ENCODE measurements at places on chromosomes 7 and 10.

DNA sequence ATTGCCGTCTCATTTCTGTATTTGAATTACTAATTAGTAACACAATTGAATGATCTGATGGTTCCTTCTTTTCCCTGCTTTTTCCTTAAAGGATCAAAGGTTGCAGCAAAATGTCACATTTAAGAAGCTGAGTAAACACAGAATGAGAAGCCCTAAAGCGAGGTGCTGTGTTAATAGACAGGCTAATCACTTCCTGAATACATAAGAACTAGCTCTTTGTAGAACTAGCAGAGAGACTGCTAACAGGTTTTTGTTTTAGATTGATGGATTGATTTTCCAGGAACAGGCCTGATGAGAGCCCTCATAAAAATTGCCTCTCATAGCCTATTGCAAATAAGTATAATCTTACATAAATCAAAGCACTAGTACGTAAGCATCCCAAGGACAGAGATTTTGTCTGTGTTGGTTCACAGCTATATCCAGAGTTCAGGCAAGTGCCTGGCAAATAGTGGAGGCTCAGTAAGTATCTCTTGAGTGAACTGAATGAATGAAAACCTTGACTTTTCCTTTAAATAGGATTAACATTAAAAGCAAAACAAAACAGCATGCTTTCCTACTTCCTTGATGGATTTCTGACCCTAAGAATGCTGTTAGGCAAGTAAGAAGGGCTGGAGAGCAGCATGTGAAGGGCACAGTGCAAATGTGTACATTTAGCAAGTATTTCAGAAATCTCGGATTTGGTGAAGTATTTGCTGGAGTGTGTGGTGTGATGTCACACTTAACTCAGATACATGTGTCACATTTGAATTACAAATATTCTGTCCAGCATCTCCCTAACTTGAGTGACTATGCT is 3.3 kb downstream of the TMEM229A start:
- DNase-seq = no peak

DNA sequence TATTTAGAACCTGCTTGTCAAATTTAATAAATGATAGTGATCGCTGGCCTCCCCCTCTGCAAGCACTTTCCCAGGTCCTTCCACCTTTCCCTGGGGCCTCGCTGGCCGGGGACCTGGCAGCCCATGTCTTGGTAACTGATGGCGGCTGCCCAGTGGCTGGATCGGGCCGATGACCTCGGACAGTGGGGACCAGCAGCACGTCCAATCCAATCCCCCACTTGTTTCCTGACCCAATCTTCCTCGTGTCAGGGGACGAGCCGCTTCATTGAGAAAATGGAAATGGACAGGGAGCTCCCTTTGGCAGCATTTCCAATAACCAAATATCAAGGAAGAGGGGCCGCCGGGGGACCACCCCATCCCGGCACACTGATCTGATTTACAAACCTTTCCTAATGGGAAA is 17.2 kb downstream of the EBF3 start:
- no peak for DNase-seq

DNA sequence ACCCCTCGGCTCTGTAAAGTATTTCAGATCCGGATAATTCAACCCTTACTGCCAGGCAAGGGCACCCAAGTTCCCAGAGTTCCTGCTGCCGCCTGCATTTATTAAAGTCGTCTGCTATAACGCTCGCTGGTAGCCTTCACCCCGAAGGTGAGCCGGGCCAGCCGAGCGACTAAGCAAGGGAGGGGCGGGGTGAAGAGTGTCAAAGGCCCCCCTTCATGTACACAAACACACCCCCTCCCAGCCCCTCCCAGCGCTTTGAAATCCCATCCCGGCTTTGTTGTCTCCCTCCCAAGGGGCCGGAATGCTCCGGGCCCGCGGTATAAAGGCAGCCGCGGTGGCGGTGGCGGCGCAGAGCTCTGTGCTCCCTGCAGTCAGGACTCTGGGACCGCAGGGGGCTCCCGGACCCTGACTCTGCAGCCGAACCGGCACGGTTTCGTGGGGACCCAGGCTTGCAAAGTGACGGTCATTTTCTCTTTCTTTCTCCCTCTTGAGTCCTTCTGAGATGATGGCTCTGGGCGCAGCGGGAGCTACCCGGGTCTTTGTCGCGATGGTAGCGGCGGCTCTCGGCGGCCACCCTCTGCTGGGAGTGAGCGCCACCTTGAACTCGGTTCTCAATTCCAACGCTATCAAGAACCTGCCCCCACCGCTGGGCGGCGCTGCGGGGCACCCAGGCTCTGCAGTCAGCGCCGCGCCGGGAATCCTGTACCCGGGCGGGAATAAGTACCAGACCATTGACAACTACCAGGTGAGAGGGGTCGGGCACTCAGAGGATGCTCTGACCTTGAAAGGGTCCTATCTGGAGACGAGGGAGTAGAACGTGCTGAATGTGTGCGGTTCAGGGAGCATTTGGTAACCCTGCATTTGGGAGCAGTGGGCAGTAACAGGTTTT is at the start of gene DKK1:
DKK1 (plus strand) TSS at position 349 of the 889 bp plus-strand sequence; CDS start at position 503, 154 bp downstream.
- no peak for DNase-seq

- DNase-seq = peak; percentile 91
Measured at GRCh38 chr7:143380646-143381426, at the start of gene ZYX. Gene ZYX (plus strand): TSS chr7:143381345. CDS start chr7:143381572, 227 bp downstream.

GRCh38 chr10:94240491-94240890 is 122.2 kb downstream of the NOC3L start:
- DNase-seq = no peak
